ENCODE measurements at places on chromosomes 3 and 15. TPM values are rescaled to one million over a fixed set of nuclear protein-coding genes. Genes with fewer than 3 reads are reported as not detected.
A peak's percentile ranks its signal among the peaks of the same experiment; 100 is the strongest.

DNA sequence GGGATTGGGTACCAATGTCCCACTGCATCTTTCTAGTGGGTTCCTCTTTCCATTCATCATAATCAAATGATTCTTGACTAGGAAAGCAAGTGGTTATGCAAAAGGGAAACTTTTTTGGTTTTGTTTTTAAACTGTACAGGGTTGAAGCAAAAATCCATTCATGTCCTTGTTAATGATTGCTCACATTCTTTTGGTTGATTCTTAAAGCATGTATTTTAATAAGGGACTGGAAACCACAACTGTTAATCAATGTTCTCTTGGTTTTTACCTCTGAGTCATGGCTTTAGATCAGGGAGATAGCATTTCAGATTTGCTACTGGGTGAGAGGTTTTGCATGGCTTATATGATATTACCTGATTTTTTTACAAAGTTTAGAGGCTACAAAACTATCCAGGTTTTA lies 371.7 kb upstream of the RGMA start:
- H3K4me3 ChIP-seq = no peak overlapping the region
- DNase-seq = no peak
- H3K4me1 ChIP-seq = no peaks in the 10 kb centered on the region
- H3K36me3 ChIP-seq = no peaks in the 10 kb centered on the region

DNA sequence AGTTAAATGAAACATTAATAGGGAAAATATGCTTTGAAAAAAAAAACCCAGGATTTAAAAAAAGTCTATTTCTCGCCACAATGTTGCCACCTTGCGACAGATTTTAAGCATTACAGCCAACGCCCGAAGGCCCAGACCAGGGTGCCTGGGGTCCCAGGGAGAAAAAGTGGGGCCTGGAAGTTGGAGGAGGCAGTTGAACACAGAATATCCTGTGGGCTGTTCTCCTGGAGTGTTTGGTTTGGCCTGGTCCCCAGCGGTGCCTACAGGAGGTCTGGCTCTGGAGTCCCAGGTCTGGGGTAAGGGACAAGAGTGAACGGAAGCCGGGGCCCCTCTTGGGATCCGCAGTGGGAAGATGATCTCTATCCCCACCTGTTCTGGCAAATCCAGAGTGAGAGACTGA lies 3.4 kb downstream of the RNU6-1 start:
- H3K27me3 ChIP-seq = no peaks in the 10 kb centered on the region
- H3K4me1 ChIP-seq = peaks cover 37% of the 10 kb centered on the region
- no peaks in the 10 kb centered on the region for H3K36me3 ChIP-seq
- peak overlapping the region; percentile 63 for H3K4me3 ChIP-seq

GRCh38 chr3:45343947-45344346 lies 44.4 kb upstream of the LARS2 start:
- no peak overlapping the region for H3K4me3 ChIP-seq
- no peak overlapping the region for H3K27ac ChIP-seq
- no peaks in the 10 kb centered on the region for H3K27me3 ChIP-seq
- no peaks in the 10 kb centered on the region for H3K36me3 ChIP-seq
- DNase-seq = no peak
- H3K4me1 ChIP-seq = no peaks in the 10 kb centered on the region

- H3K4me1 ChIP-seq = no peaks in the 10 kb centered on the region
- peak; percentile 8 for DNase-seq
- H3K27ac ChIP-seq = no peak overlapping the region
- H3K27me3 ChIP-seq = no peaks in the 10 kb centered on the region
- peaks cover 17% of the 10 kb centered on the region for H3K36me3 ChIP-seq
These were observed 43.9 kb upstream of the PLXND1 start for GRCh38 chr3:129650256-129650872.

DAZL gene
- total RNA-seq = not detected

GHSR gene
- not detected for total RNA-seq

PIERCE2 gene
- not detected for total RNA-seq

Measured in naive thymus-derived CD4-positive, alpha-beta T cell (primary cell).